Left lung (tissue), 14 donors: ENCODE measurements at places on chromosomes 2 and 18. TPM values are rescaled to one million over a fixed set of nuclear protein-coding genes. Genes with fewer than 3 reads are reported as not detected.

Gene ZC3H8
- total RNA-seq: 4.5 TPM

Gene KLHL41
- 1.4 TPM for total RNA-seq

Gene TMX3
- total RNA-seq: 48.3 TPM

Gene CYP27A1
- total RNA-seq: 95.9 TPM

Gene C1QL2
- total RNA-seq: not detected

Gene PCARE
- 0.05 TPM for total RNA-seq

Gene CAPN14
- total RNA-seq: 0.26 TPM
